ENCODE measurements at places on chromosomes 1 and 21.

- DNase-seq = peak; percentile 25
Observed at GRCh38 chr1:39105841-39106765, 80.0 kb downstream of the NDUFS5 start.

DNA sequence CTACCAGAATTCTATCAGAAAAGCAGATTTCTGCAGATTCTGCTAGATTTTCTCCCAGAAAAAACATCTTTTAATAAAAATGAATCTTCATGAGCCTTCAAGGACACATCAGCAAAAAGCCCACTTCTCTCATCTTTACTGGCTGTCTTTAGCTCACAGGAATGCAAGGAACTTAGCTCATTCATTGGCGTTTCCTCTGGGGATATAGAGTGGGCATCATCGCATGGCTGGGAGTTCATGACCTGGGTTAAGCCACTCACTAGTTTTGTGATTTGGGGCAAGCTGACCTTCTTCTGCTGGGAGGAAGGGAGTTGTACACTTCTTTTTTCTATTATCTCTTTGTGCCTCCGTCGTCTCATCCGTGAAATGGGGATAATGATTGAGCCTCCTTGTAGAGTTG is 149.7 kb downstream of the KAZN start:
- DNase-seq = no peak

DNA sequence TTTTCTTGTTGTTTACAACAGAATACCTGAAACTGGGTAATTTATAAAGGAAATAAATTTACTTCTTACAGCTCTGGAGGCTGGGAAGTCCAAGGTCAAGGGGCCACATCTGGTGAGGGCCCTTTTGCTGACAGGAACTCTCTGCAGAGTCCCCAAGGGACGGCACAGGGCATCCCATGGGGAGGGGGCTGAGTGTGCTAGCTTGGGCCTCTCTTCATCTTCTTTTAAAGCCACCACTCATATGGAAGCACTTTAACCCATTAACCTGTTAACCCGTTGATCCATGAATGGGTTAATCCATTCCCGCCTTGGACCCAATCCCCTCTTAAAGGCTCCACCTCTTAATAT is 76.3 kb downstream of the OBSCN start:
- no peak for DNase-seq

DNA sequence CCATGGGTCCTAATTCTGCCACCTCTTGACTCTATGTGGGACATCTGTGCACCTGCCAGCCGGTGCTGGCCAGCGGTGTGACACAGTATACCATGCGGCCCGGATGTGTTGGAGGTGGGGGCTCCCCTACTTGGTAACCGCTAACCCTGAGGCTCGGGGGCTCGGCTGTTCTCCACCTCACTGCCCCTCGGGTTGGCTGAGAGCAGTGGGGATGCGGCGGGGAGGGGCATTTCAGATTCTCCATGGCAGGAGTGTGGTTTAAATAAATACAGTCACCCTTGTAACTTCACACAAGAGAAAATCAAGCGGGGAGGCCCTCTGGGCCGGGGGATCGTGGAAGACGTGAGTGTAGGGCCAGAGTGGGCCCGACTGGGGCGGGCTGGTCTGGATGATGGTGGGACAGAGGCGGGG is 11.0 kb downstream of the KRTAP10-1 start:
- DNase-seq = no peak

DNA sequence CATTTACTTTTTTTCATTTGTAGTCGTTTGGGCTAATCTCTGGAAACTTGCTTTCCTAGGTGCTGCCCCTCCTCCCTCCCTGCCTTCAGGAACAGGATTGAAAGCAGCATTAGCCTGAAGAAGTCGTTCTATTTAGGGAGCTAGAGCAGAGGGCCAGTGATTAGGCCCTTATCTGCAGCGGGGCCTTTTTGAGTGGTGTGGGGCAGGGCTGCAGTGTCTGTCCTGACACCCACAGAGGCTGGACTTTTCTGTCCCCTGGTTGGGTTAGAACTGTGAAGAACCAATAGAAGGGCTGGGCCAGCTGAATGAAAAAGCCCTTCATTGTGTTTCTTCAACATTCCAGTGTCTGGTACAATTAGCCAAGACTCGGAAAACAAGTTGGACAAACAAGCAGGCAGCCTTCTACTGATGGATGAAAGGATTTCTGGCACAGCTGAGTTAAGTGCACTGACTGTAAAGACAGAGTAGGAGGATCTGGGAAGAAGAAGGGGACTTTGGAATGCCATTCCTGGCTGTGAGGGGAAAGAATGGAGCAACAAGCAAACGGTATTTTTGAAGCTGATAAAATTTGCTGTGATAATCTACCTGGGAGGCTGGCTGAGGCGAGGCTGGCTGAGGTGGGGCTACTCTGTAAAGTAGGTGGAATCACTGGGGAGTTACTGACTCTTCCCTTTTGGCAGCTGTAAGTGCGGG is 9.7 kb downstream of the MACF1 start:
- DNase-seq = no peak

- DNase-seq = no peak
Observed at GRCh38 chr1:55632906-55633305, 417.7 kb upstream of the USP24 start.

DNA sequence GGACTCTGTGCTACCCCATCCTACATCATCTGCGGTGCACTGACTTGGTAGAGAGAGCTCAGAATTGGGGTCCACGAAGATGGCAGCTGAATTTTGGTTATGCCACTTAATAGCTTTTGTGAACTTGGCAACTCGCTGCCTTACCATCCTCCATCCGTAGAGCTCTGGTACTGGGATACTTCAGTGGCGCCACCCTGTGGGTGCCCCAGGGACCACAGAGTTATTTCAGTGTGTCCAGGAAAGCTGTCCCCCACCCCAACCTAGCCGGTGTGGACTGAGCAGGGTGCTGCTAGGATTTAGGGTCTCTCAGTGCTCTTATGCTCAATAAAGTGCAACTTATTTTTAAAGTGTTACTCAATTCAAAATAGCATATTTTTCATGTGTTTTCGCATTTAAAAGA is 9.0 kb upstream of the USF1 start:
- no peak for DNase-seq

DNA sequence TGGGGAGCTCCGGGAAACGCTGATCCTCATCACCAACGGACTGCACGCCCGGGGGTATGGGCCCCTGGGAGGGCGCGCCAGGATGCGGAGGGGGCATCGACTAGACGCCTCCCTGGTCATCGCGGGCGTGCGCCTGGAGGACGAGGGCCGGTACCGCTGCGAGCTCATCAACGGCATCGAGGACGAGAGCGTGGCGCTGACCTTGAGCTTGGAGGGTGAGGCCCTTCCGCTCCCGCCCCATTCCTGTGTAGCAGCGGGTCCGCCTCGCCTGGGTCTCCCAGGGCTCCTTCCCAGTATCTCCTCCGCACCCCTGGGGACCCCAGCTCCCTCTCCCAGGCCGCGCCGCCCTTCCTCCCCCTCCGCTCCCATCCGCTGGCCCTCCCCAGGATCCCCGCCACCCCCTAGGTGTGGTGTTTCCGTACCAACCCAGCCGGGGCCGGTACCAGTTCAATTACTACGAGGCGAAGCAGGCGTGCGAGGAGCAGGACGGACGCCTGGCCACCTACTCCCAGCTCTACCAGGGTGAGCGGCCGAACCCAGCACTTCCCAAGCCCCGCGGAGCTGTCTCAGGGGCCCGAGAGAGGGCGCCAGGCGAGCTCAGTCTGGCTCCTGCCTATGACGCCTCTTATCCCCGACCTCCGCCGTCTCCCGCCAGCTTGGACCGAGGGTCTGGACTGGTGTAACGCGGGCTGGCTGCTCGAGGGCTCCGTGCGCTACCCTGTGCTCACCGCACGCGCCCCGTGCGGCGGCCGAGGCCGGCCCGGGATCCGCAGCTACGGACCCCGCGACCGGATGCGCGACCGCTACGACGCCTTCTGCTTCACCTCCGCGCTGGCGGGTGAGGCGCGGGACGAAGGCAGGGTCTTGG is 5.0 kb downstream of the HAPLN2 start:
- DNase-seq = peak; percentile 38

DNA sequence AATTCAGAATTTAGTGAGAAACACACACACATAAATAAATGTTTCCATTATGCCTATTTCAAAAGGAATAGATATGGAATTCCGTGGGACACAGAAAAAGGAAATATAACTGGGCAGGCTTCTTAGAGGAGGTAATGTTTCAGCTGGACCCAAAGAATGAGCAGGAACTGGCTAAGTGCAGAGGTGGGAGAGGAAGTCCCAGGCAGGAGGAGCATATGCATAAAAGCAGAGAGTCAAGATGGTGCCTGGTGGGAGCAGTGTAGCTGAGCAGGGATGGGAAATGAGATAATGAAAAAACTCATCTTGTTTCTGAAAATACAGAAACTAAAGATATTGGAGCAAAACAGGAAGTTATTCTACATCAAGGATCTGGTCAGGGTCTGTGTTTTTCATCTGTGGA is 115.2 kb upstream of the MAGI3 start:
- no peak for DNase-seq

DNA sequence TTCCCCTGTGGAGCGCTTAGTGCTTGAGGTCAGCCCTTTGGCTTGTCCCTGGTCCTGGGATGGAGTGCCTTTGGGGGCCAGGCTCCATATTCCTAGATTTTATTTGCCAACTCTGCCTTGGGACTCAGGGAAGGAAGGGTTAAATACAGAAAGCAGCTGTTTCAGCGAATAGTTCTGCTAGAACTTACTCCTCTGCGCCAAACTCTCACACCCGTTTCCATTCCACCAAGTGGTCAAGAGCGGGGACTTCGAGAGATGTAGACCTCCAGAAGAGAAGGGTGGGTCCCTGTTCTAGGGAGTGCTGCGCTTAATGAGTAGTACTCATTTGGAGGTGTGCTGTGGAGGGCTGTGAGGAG is 704 bp upstream of the TOMM40L start:
- no peak for DNase-seq

GRCh38 chr1:51952638-51953037 is 37.9 kb downstream of the RAB3B start:
- DNase-seq = no peak

GRCh38 chr1:24384251-24385090 is 29.1 kb downstream of the STPG1 start:
- DNase-seq = peak; percentile 68

DNA sequence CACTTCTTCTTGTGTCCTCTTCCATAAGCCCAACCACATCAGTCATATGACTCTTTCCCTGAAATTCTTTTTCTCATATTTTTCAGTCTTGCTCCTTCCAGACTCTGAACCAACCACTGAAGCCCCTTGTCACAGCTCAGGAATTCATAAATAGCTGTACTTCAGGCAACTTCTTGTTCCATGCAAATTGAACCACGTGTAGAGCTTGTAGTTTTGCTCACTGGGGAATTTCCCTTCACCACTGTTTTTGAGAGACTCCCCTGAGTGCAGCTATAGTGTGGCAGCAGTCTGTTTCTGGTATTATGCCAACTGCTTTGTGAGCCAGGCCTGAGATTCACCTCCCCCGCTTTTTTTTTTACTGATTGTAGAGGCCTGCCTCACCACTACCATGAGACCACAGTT is 150.3 kb upstream of the SPAG17 start:
- DNase-seq = no peak

- no peak for DNase-seq
Observed at GRCh38 chr21:34582506-34583150, 32.3 kb downstream of the RCAN1 start.

GRCh38 chr1:112464501-112464900 is 44.3 kb upstream of the WNT2B start:
- DNase-seq = no peak

DNA sequence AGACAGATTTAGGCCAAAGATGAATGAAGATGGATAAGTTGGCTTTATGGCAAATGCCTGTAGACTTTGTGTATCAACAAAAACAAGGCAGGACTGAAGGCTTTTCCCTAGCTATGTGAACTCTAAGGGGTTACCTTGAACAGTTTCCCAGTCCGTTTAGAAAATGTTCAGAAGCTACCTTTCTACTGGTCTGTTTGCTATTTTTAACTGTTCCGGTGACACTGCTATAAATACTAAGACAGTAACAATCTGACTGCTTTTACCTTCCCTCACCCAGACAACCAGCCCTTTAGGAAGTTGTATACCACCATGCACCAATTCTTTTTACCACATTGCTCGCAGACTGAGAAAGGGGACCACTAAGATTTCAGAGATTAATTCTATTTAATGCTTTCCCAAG is 102.2 kb downstream of the PHTF1 start:
- DNase-seq = no peak

GRCh38 chr1:54001591-54001990 is 16.4 kb downstream of the LDLRAD1 start:
- DNase-seq = no peak

DNA sequence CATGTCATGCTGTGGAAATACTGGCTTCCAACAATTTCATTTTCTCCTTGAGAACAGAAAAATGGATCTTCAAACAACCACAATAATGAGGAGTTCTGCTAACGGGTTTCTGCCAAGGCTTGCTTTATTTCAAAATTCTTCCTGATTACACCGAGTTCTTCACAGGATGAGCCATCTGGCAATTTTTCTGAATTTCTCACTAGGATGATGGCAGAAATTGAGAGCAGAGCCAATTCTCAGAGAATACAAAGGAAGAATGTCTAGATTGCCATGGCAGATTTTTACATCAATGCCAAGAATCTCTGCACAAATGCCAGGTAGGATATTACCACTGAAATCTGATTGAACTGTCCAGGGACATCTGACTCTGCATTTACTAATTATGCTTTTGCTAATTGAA is 619.0 kb upstream of the CHRM3 start:
- no peak for DNase-seq

DNA sequence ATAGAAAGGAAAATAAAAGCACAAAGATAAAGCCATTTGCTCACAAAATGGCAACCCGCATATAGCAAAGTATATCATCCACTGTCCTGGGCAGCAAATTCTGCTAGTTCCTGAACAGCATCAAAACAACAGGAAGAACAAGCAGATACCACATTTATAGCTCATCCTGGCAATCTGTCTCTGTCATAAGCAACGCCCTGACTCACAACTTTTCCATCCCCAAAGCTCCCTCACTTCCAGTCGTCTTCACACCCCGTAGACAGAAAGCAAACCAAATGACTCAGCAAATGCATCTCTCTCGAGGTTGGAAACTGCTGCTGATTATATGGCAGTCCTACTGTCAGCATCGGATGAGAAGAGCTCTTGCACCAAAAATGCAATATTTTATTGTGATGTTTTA is 65.8 kb downstream of the AK5 start:
- DNase-seq = peak; percentile 61

DNA sequence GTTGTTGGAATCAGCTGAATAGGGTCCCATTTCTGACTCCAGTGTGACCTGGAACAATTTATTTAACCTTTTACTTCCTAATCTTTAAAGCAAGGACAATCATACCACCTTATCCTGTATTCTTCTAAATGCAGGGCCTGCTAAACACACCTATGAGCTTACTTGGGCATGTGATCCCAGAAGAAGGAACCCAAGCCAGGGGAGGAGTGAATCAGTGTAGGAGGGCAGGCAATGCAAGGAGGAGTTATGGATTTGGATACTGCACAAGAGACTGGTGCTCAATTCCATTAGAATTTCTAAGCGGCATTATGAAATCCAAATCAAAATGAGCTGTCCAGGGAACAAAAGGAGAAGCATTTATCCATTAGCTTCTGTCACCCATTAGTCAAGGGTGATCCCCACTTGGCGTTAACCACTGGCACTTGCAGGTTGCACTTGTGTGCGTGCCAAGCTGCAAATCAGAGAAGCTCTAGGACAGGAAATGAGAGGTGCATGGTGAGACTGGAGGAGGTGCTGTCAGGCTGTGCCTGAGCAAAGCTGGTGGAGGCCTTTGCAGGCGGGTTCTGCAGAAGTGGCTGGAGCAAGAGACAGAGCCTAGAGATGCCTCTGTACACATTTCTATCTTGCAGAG is 297.2 kb upstream of the PLXNA2 start:
- DNase-seq = no peak

Measured in stimulated activated CD4-positive, alpha-beta T cell treated with anti-CD3 and anti-CD28 coated beads, Interleukin-1b, Interleukin-23, amount 100 ng/mL, for 48 hours (primary cell).